ENCODE measurements at places on chromosomes 4 and X.

GRCh38 chr4:186497043-186497442, 58.3 kb downstream of the MTNR1A start:
- no peak for DNase-seq

DNA sequence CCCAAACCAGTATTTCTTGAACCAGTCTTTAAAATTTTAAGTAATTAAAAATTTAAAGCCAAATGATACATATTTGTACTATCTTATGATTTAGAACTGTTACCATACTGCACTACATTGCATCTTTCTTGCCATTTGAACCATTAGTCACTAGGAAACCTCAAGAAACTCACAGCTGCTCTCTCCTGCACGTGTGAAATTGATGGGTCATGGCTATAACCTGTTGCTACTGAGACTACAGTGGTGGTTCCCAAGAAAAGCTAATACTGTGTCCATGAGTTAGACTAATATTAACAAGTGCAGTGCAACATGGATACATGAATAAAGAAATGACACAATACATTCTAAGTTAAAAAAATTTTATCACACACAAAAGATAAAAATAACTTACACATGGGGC, 88.4 kb downstream of the PDE5A start:
- DNase-seq = peak; percentile 39

- no peak for DNase-seq
These were observed 203.6 kb downstream of the ARHGEF9 start for GRCh38 chrX:63581398-63581797.

DNA sequence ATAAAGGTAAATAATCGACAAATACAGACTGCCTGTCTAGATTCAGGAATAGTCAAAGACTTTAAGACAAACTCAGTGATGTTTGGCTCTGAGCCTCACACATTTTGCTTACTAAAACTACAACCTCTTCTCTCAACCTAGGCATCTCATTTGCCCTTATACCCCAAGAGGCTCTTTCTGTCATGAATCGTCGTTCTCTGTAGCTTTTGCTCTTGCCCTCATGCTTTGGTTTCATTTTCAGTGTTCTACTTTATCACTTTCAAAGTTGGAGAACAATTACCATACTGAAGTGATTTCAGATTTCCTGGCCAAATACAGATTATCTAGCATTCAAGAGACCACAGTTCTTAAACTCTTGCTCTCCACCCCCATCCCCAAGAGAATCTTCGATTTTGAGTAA, 114.1 kb upstream of the RAP2C start:
- no peak for DNase-seq

GRCh38 chr4:27248829-27249228, 388.2 kb downstream of the STIM2 start:
- no peak for DNase-seq

GRCh38 chr4:113711883-113712662, 49.5 kb downstream of the CAMK2D start:
- no peak for DNase-seq
